Activated CD4-positive, alpha-beta memory T cell treated with anti-CD3 and anti-CD28 coated beads, Interleukin-2, amount 10 ng/mL, durations not matched to agents 7 days and 5 days (primary cell): ENCODE measurements at places on chromosomes 2 and 18.

- H3K27ac ChIP-seq, result no peak overlapping the region
- peak; percentile 31 for DNase-seq
- H3K4me3 ChIP-seq, result no peak overlapping the region
- no peaks in the 10 kb centered on the region for H3K4me1 ChIP-seq
- no peaks in the 10 kb centered on the region for H3K36me3 ChIP-seq
- H3K27me3 ChIP-seq, result peaks cover 13% of the 10 kb centered on the region
Measured at GRCh38 chr18:45384137-45384961, 230.9 kb upstream of the SLC14A2 start.

GRCh38 chr2:150355440-150355839, 132.0 kb downstream of the RND3 start:
- no peak overlapping the region for H3K27ac ChIP-seq
- no peak for DNase-seq
- H3K4me3 ChIP-seq, result no peak overlapping the region
- no peaks in the 10 kb centered on the region for H3K4me1 ChIP-seq
- no peaks in the 10 kb centered on the region for H3K36me3 ChIP-seq
- H3K27me3 ChIP-seq, result no peaks in the 10 kb centered on the region

DNA sequence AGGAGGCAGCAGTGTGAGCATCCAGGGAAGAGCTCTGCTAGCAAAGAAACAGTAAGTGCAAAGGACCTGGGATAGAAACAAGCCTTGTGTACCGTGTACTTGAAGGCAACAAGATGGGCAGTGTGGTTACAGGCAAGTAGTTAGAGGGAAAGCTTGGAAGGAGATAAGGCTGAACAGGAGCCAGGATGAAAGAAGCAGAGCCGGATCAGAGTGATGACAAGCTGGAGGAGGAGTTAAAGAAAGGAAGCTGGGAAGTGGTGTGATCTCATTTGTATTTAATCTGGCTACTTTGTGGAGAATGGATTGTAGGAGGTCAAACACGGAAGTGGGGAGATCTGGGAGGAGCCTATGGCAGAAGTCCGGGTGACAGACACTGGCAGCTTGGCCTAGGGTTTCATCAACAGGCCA, 44.7 kb upstream of the VPS54 start:
- no peak for DNase-seq
- H3K36me3 ChIP-seq, result no peaks in the 10 kb centered on the region
- H3K4me3 ChIP-seq, result no peak overlapping the region

DNA sequence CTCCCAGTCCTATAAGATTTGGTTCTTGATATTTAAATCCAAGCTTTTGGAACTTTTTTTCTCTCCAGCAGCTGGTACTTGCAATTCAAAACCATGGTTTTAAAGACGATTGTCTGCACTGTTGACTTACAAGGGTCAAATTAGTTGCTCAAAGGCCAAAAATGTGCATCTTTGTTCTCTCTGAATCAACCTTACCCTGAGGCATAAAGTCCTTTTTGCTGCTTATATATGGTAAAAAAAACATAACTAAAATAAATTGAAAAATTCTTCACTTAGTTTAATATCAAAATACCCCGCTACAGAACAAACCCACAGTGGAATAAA, 592.7 kb downstream of the XIRP2 start:
- H3K27me3 ChIP-seq, result no peaks in the 10 kb centered on the region
- H3K4me1 ChIP-seq, result no peaks in the 10 kb centered on the region
- no peak overlapping the region for H3K27ac ChIP-seq
- no peak overlapping the region for H3K4me3 ChIP-seq

- H3K27ac ChIP-seq, result no peak overlapping the region
- H3K4me3 ChIP-seq, result no peak overlapping the region
Measured at GRCh38 chr2:65425276-65425675, 7.1 kb downstream of the SPRED2 start.

DNA sequence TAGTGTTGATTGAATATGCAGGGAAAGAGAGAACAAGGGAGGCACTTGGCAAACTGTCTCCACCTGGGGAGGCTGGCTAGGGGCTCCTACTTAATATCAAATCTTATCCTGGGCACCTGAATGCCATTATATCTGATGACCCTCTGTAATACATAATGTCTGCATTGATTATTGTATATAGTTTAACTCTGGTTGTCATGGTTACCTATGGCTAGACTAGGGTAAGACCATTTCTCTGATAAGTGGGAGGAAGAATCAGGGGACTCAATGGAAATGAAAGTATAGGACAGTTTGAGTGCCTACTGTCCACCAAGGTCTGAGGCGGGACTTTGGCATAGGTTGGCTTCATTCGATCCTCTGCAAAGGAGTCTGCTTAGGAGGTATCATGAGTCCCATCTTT, 7.2 kb upstream of the TET3 start:
- no peak overlapping the region for H3K4me3 ChIP-seq
- no peaks in the 10 kb centered on the region for H3K36me3 ChIP-seq
- no peak for DNase-seq

- DNase-seq, result peak; percentile 83
- peaks cover 54% of the 10 kb centered on the region for H3K4me1 ChIP-seq
- H3K36me3 ChIP-seq, result peaks cover 69% of the 10 kb centered on the region
- H3K27ac ChIP-seq, result peak overlapping the region; percentile 96
- H3K4me3 ChIP-seq, result peak overlapping the region; percentile 71
Measured at GRCh38 chr2:230793572-230794359, 71.0 kb upstream of the ITM2C start.

DNA sequence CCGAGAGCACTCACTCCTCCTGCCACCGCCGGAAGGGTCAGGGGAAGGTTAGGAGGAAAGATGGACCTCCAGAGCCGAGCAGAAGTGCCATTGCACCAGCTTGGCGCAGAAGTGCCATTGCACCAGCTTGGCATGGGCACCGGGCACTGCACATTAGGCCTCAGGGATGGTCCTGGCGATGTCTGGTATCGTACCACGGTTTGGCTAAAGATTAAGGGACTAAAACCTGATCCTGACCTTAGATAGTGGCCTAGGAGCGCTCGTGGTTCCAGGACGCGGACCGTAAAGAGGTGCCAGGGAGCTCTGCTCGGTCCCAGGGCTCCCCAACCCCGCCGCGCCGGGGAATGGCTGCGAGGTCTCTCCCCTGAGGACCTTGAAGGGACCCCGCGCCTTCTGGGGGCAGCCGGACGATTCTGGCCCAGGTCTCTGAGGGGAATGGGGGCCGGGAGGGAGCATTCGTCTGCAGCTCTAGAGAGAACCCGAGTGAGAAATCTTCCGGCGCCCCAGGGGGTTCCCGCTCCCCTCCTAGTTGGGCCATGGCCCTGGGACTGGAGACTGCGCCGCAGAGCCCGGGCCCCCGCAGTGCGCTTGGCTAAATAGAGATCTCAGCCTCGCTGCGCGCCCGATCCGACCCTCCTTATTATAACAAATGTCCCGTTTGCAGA, 1.8 kb downstream of the PAX8 start:
- no peak overlapping the region for H3K4me3 ChIP-seq
- H3K36me3 ChIP-seq, result no peaks in the 10 kb centered on the region

DNA sequence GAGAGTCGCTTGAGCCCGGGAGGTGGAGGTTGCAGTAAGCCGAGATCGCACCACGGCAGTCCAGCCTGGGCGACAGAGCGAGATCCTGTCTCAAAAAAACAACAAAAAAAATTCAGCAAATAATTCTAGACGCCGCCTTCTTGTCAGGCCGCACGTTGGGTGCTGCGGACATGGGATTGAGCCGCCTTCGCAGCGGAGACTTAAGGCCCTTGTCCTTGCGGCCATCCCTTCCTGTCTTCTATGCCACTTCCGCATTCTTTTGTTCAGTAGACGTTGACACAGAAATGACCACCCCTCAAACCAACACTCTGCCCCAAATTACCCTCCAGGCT, 15.8 kb downstream of the PTPN18 start:
- H3K27me3 ChIP-seq, result no peaks in the 10 kb centered on the region
- peaks cover 65% of the 10 kb centered on the region for H3K4me1 ChIP-seq
- peaks cover 65% of the 10 kb centered on the region for H3K36me3 ChIP-seq
- peak overlapping the region; percentile 94 for H3K27ac ChIP-seq

GRCh38 chr2:111705239-111705638, 178.8 kb downstream of the ANAPC1 start:
- H3K36me3 ChIP-seq, result no peaks in the 10 kb centered on the region
- H3K27me3 ChIP-seq, result peaks cover 4% of the 10 kb centered on the region
- no peak for DNase-seq
- H3K4me1 ChIP-seq, result peaks cover 61% of the 10 kb centered on the region
- H3K4me3 ChIP-seq, result no peak overlapping the region

- H3K4me1 ChIP-seq, result no peaks in the 10 kb centered on the region
- H3K27me3 ChIP-seq, result no peaks in the 10 kb centered on the region
- DNase-seq, result no peak
- no peak overlapping the region for H3K4me3 ChIP-seq
- H3K27ac ChIP-seq, result no peak overlapping the region
- no peaks in the 10 kb centered on the region for H3K36me3 ChIP-seq
Measured at GRCh38 chr2:227366769-227367426, 12.2 kb downstream of the TM4SF20 start.

- no peak overlapping the region for H3K4me3 ChIP-seq
- peaks cover 7% of the 10 kb centered on the region for H3K4me1 ChIP-seq
- H3K36me3 ChIP-seq, result no peaks in the 10 kb centered on the region
- H3K27me3 ChIP-seq, result peaks cover 16% of the 10 kb centered on the region
- DNase-seq, result no peak
- no peak overlapping the region for H3K27ac ChIP-seq
Measured at GRCh38 chr2:190177249-190178040, 114.9 kb upstream of the MSTN start.

GRCh38 chr2:24209389-24210105, 34.7 kb downstream of the FAM228A start:
- DNase-seq, result no peak
- H3K4me1 ChIP-seq, result no peaks in the 10 kb centered on the region
- peaks cover 38% of the 10 kb centered on the region for H3K36me3 ChIP-seq
- H3K4me3 ChIP-seq, result no peak overlapping the region

DNA sequence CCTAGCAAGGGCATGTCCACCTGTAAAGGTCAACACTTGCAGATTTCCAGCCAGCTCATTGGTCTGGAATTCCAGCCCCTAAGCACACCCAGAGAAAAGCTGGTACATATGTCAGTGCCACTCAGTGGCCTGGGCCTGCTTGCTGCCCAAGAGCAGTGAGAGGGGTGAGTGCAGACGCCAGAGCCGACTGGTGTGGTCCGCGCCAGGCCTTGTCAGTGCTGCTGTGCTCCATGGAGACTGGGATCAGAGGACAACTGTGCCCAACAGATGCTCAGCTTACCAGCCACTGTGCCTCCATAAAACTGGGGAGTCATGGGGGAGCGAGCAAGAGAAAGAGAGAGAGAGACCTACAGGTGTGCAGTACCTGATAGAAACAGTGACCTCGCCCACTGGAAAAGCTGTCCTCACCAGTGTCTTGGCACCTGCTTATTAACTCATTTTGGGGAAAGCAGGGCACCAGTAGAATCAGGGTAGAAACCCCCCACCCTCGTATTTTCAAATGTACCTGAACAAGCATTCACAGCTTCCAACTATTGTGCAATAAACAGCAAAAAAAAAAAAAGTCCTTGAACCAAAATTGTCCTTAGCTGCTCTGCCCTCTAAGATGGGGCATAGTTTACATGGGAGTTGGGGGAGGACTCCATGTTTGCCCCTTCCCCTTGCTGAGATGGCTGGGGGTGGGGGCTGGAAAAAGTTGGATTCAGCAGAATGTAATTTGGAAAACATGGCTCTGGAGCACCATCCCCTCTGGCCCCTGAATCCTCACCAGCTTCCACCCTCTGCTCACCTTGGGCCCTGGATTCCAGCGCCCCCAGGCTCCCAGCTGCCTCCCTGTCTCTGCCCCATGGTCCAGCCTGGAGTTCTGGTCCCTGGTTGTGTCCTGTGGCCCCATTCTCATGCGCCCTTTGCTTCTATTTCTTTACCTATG, 1.4 kb upstream of the SP140L start:
- peaks cover 71% of the 10 kb centered on the region for H3K4me1 ChIP-seq
- peaks cover 65% of the 10 kb centered on the region for H3K36me3 ChIP-seq
- no peak for DNase-seq
- peak overlapping the region; percentile 89 for H3K4me3 ChIP-seq
- H3K27ac ChIP-seq, result peak overlapping the region; percentile 90
- no peaks in the 10 kb centered on the region for H3K27me3 ChIP-seq

- no peaks in the 10 kb centered on the region for H3K36me3 ChIP-seq
- H3K4me3 ChIP-seq, result no peak overlapping the region
- no peaks in the 10 kb centered on the region for H3K4me1 ChIP-seq
Measured at GRCh38 chr2:180828756-180829155, 151.6 kb upstream of the UBE2E3 start.

DNA sequence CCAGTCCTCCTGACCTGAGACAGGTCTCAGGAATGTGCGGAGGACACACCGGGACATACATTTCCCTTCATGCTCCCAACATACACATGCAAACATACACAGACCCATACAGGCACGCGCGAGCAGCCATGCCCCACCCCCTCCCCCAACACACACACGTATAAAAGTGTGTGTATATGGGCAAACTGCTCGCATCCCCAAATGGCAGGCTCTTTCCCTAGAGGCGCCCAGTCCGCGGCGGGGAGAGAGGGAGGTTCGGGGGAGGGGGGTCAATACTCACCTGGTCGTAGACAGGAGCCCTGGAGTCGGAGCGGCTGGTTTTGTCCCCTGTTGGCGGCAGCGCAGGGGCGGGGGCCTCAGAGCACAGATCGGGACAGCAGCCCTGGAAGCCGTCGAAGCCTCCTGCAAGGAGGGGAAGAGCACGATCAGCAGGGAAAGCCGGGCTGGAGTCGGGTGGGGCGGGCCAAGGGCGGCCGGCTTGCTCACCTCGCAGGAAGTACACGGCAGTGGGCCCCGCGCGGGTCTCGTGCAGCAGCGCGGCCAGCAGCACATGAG, 682 bp downstream of the DUSP2 start:
- H3K27ac ChIP-seq, result peak overlapping the region; percentile 85
- H3K27me3 ChIP-seq, result no peaks in the 10 kb centered on the region
- H3K4me3 ChIP-seq, result peak overlapping the region; percentile 88

DNA sequence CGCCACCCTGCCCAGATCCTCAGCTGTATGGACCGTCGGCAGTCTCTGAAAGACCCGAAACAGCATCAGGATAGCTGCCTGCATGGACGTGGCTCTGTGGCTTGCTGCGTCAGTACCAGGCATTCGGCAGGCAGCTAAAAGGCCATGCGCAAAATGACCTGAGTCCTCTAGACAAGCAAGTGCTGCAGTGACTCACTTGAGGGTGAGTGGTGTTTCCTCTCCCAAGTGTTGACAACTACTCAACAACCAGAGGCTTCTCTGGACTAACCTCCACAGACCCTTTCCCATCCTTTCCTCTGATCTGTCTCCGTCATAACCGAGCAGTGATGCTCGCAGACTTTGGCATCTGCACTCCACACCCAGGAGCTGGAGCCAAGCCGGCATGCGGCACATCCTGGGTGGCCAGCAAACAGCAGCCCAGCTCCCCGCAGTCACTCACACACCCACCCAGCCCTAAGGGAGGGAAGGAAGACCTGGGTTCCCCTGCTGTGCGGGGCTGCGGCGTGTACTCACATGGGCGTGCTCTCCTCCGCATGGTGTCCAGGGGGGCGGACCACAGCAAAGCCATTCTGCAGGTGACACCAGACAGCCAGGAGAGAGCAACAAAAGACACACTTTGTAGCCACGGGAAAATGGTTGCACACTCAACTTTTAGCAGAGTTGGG, 239.3 kb downstream of the TWIST2 start:
- H3K4me1 ChIP-seq, result no peaks in the 10 kb centered on the region
- no peak overlapping the region for H3K4me3 ChIP-seq
- peaks cover 15% of the 10 kb centered on the region for H3K36me3 ChIP-seq
- no peaks in the 10 kb centered on the region for H3K27me3 ChIP-seq
- no peak for DNase-seq
- no peak overlapping the region for H3K27ac ChIP-seq

GRCh38 chr2:239240414-239240881, 160.4 kb downstream of the HDAC4 start:
- DNase-seq, result no peak
- H3K36me3 ChIP-seq, result peaks cover 18% of the 10 kb centered on the region
- H3K27ac ChIP-seq, result no peak overlapping the region
- H3K4me1 ChIP-seq, result peaks cover 13% of the 10 kb centered on the region
- H3K27me3 ChIP-seq, result no peaks in the 10 kb centered on the region

- no peak for DNase-seq
- no peaks in the 10 kb centered on the region for H3K4me1 ChIP-seq
- H3K36me3 ChIP-seq, result no peaks in the 10 kb centered on the region
- H3K27me3 ChIP-seq, result no peaks in the 10 kb centered on the region
- no peak overlapping the region for H3K4me3 ChIP-seq
Measured at GRCh38 chr2:211380041-211380440, 823.6 kb downstream of the CPS1 start.
